ENCODE measurements at places on chromosomes 16 and 17.

DNA sequence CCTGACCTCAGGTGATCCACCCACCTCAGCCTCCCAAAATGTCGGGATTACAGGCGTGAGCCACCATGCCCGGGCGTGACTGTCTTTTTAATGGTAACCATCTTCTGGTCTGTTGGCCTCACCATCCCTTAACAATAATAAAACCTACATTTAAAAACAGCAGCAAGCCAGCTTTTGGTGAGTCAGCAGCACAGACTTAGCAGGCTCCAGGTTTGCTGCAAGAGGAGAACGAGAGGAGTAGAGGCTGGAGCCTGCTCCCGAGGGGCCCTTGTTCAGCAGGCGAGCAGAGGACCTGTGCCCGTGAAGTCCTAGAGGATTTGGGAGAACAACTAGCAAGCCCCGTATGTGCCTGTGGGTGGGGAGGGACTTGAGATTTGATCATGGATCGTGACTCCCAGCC lies 35.7 kb downstream of the MYH13 start:
- DNase-seq: no peak

DNA sequence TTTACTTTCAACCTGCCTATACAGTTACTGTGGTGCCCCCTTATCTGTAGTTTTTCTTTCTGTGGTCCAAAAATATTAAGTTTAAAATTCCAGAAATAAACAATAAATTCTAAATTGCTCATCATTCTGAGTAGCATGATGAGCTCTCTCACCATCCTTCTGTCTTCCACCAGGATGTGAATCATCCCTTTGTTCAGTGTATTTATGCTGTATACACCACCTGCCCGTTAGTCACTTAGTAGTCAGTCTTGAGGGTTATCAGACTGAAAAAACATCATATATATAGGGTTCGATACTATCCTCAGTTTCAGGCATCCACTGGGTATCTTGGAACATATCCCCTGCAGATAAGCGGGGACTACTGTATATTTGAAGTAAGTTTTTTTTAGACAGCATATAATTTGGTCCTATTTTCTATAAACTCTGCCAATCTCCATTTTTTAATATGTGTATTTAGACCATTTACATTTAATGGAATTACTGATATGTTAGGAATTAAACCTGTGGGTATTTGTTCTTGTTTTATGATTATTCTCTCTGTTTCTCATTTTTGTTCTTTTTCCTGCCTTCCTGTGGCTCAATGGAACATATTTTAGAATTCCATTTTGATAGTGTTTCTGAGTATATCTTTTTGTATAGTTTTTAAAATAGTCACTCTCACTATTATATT lies 31.0 kb downstream of the TBX21 start:
- no peak for DNase-seq

- DNase-seq: no peak
Measured at GRCh38 chr17:79818026-79818758, 21.0 kb downstream of the CBX4 start.

DNA sequence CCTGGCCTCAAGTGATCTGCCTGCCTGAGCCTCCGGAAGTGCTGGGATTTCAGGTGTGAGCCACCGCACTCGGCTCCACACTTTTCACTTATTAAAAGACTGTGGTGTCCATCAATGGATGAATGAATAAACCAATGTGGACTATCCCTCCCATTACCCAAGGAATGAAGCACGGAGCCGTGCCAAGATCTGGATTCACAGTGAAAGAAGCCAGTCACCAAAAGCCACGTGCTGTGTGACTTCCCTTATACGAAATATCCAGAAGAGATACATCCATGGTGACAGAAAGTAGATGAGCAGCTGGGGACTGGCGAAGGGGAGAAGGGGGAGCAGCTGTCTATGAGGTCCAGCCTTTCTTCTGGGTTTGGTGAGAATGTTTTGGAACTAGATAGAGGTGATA lies 48.2 kb upstream of the STH start:
- DNase-seq: no peak

DNA sequence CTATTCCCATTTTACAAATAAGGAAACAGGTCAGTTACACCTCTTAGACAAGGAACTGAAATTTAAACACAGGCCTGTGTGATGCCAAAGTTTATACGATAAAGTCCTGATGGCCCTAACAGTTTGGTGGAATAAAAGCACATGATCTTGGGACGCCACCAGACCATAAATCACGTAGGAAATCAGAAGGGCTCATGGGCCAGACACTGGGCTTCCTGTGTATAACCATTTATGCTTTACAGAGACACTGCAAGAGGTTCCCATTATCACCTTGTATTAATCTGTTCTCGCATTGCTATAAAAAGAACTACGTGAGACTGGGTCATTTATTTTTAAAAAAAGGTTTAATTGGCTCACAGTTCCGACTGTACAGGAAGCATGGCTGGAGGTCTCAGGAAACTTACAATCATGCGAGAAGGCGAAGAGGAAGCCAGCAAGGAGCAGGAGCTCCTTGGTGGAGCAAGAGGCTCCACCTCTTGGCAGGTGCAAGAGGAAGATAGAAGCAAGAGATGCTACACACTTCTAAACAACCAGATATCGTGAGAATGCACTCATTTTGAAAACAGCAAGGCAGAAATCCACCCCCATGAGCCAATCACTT lies 124.0 kb upstream of the MON1B start:
- DNase-seq: no peak

- no peak for DNase-seq
Measured at GRCh38 chr16:53998966-53999522, 287.5 kb downstream of the IRX3 start.

GRCh38 chr17:82386881-82387704 lies 15.5 kb downstream of the UTS2R start:
- no peak for DNase-seq

DNA sequence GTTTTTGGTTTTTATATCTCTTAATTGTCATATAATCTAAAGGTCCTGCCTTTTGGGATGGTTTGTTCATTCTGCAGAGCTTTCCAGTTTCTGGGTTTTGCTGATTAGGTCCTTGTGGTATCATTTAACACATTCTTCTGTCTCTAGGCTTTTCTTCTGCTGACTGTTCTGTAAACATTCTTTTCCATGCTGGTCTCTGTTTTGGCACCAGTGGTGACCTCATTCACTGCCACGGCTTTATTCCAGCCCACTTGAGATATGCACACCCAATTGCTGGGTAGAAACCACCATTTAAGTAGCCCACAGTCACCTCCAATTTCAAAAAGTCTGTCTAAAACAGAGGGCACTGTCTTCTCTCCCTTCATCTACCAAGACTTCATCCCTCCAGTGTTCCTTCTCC lies 31.1 kb upstream of the COX10 start:
- no peak for DNase-seq

- DNase-seq: no peak
Measured at GRCh38 chr17:71117466-71117865, 948.1 kb downstream of the KCNJ2 start.

GRCh38 chr17:11242411-11242810 lies 1.4 kb downstream of the SHISA6 start:
- no peak for DNase-seq

GRCh38 chr17:57487573-57487972 lies 231.2 kb downstream of the MSI2 start:
- DNase-seq: no peak

- DNase-seq: no peak
Measured at GRCh38 chr16:24668481-24669061, 60.9 kb upstream of the TNRC6A start.

GRCh38 chr16:8742068-8742467 lies 55.4 kb downstream of the TMEM186 start:
- DNase-seq: no peak

DNA sequence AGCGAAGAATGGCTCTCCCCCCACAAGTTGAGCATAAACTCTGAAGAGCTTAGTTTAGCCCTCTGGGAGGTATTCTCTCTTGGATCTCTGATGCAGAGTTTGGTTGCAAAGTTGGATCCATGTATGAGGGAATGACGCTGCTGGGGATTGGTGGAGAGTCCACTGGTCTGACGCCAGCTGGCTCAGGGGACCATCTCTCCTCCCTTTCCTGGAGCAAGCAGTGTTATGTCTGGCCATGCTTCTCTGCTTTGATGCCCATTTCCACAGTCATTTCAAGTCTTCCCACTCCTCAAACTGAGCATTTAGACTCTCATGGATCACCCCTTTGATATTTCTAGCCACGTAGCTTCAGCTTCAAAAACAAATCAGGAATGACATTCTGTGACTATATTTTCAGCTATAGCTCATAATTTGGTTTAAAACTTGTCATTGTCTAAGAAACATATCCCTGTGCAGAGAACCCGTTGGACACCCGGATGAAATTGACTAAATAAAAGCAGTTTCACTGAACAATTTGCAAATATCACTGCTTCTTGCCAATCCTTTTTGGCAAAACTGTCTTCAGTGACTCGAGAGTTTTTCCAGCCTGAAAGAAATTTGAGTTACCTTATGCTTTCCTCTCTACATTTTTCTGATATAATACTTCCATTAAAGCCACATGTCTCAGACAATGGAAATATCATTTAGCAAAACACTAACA lies 193.4 kb upstream of the CDH11 start:
- DNase-seq: no peak

GRCh38 chr16:27220991-27221390 lies 17.7 kb downstream of the KDM8 start:
- no peak for DNase-seq

GRCh38 chr16:11100239-11100750 lies 155.7 kb downstream of the SOCS1 start:
- no peak for DNase-seq

- no peak for DNase-seq
Measured at GRCh38 chr17:66904760-66905624, 59.5 kb upstream of the CACNG4 start.

DNA sequence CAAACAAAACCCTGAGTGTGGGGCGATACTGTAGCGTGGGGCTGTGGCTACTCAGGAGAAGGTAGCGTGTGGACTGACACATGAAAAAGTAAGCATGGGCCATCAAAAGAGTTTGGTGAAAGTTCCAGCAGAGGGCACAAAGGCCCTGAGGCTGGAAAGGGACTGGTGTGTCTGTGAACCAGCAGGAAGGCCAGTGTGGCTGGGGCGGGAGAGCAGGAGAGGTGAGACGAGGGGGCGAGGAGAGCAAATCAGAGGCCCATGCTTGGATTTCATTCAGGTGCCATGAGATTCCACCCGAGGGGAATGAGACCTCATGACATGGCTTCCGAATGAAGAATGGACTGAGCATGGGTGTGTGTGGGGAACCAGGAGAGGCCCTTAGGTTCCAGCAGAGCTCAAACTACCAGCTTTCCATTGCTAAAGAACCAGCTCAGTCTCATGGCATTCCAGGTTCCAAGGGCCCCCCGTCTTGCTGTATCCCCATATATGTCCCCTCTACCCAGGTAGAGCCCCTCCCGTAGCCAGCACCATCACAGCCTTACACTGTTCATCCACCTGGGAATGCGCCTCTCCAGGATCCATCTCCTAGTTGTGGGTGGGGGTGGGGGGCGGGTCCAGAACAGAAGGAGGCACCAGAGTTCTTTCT lies 31.1 kb downstream of the TRPV2 start:
- no peak for DNase-seq

GRCh38 chr16:12290165-12290564 lies 313.6 kb downstream of the SNX29 start:
- no peak for DNase-seq

DNA sequence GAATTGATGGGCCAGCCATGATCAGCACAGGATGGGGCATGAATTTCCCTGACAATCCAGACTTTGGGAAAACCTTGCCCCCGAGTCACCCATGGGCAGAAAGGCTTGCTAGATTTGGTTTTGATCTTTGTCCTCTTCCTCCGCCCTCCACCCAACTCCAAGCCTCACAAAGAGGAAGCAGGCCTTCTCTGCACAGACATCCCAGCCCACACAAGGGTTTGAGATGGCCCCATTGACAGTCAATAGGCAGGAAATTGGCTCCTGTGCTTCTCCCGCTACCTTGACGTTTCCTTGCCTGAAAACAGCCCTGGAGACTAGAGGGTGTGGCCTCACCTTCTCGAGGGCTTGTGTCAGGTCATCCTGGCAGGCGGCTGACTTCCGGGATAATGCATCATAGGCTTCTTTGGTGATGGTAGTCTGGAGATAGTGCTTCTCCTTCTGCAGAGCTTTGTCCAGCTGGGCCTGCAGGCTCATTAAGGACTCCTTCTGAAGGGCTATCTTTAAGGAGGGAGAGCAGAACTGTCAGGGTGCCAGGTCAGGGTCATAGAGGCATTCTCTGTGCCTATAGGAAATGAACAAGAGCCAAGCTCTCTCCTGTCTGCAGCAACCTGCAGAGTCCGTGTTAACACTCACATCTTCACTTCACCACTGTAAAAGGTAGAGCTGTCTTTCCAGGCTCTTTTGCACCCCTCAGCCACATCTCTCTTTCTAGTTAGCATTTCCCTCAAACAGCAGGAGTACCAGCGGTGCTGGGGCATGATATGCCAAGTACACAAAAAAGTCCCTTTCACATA lies 32.2 kb downstream of the DHX38 start:
- no peak for DNase-seq

GRCh38 chr17:30379303-30379902 lies 676 bp downstream of the CPD start:
- no peak for DNase-seq

DNA sequence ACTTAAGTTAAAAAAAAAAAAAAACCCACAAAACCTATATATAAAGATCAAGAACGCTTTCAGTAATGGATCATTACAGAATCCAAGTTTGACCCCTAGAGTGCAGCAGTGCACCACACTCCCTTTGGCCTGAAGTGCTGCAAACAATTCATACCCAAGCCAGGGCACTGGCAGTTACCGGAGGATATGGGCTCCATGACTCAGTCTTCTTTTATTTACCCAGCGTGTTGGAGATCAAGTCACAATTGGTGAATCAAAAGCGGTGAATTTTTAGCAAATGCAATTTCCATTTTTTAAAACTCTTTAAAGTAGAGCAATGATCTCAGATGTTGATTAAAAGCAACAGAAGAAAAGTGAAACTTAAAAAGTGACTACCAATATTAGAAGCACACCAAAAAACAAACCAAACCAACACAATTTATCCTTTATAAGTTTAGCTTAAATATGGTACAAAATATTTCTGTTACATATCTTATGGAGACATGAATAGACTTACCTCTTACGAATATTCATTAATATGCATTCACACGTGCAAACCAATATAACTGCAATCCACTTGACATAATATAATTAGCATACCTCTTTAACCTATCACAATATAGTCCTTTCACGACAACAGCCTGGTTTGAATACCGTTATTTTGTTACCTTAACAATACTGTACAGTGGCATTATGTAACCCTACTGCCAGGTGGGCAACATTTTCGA lies 46.3 kb downstream of the ZNF652 start:
- DNase-seq: no peak

DNA sequence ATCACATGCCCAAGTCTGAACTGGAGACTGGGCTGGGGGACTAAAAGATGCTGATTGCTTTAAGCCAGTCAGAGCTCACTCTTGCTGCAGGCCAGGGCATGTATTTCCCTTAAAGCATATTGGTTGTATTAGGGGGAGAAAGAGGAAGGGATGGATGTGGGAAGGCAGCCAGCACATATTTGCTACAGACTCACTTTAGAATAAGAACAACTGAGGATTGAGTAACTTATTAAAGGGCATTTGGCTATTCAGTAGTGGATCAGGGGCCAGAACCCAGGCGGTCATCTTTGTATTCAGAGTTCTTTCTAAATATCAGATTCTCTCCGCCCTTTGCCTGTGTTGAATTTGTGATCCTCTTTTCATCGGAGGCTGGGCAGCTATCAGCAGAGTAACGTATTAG lies 231.7 kb downstream of the HAPSTR1 start:
- no peak for DNase-seq
